Fibroblast of skin of scalp (primary cell): ENCODE measurements at places on chromosomes 7 and 10.

DNA sequence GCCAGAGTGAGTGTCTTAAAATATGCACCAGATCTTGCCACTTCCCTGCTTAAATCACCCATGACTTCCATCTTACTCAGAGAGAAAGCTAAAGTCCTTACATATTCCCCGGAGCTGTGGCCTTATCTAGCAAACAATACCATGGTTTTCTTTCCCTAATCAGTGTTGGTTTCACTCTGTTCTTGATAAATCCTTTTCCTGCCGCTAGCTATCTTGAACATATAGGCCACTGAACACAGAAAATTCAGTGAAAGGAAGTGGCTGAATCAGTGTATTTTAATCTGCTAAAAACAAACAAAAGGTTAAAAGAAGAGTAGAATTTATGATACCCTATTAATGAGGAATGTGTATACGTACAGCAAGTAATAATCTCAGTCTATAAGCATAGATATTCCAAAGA lies 42.0 kb upstream of the JAZF1 start:
- DNase-seq = no peak

GRCh38 chr7:126608339-126608776 lies 644.4 kb downstream of the GRM8 start:
- DNase-seq = peak; percentile 12

DNA sequence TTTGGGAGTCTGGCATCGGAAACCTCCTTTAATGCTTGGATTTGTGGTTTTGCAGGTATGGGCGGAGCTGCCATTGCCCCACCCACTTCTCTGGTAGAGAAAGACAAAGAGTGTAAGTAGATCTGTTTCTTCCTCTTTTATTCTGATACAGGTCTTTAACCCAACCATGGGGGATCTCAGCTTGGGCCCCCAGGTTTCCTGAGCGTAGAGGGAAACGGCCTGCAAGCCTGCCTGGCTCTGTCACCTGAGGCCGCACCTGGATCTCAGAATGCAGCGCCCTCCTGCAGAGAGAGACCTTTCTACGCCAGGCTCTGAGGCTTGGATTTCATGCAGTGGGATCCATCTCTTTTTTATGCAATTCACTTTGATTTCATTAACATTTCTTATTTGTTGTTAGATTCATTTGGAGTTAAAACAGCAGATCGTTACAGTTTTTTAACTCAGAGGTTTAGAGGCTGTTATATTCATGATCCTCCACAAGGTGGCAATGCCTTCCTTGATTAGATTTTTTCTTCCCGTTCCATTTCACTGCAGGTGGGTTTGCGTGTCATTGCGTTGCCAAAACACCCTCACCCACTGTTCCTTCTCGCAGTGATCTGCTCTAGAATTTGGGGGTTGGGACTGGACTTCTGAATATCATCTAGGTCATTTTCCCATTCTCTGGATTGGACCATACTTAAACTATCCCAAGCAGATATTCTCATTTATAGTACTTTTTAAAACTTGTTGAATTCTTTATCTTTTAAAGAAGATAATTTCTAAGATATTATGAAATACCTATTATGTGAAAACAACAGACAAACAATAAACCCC lies 20.0 kb downstream of the RBM17 start:
- peak; percentile 49 for DNase-seq

DNA sequence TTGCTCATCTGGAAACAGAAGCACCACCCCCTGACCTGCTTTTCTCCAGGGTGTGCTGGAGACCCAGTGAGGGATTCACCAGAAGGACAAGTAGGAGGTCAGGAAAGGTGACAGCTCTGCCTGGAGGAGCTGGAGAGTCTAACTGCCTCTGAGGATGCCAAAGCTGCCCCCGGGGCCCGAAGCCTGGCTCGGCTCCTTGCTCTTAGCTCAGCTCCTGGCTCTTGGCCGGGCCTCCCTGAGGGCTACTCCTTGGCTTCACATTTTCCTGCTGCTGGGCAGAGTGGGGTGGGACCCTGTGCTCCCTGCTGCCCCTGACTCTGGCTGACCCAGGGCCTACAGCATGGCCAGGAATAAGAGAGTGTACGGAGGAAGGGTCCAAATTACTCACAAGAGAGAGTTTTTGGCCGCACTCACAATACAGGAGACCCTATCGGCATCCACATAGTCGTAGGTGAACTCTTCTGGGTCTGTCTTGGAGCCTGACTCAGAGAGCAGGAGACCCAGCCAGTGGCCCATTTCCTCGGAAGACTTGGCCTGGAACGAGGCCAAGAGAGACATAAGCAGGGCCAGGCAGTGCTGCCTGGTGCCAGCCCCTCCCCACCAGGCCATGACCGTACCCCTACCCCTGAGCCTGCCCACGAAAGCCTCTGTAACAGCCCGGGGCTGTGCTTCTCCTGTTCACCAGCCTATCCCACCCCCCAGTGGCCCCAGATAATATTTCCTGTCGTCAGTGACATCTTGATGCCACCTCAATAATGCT lies 63.1 kb downstream of the VWA2 start:
- DNase-seq = peak; percentile 13

GRCh38 chr10:4742217-4742616 lies 83.8 kb upstream of the AKR1E2 start:
- no peak for DNase-seq

GRCh38 chr10:30991647-30992011 lies 40.0 kb downstream of the ZNF438 start:
- DNase-seq = no peak

DNA sequence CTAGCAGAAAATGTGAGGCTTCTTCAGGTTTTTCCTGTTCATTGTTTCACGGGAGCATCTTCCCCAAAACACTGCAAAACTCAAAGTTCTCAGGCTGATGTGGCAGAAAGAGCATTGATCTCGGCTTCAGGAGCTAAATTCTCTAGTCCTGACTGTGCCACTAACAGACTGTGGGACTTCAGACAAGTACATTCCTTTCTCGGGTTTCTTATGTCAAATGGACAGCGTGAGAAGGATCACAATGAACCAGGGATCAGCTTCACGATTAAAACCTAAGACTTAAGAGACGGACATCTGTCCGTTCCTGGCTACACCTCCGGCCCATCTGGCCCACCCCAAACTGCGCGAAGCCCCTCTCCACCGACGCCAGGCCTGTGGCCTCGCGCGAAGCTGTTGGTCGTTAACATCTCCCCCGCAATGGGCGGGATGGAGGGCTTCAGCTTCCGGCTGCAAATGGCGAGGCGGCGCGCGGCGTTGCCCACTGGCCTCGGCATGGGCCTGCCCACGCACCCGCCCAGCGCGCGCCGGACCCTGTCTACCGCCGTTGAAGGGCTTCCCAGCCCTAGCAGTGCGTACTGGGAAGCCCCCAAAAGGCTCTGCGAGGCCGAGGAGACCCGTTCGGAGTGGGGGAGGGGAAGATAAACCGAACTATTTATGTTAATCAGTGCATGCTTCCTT lies 549 bp upstream of the DDX50 start:
- DNase-seq = no peak

DNA sequence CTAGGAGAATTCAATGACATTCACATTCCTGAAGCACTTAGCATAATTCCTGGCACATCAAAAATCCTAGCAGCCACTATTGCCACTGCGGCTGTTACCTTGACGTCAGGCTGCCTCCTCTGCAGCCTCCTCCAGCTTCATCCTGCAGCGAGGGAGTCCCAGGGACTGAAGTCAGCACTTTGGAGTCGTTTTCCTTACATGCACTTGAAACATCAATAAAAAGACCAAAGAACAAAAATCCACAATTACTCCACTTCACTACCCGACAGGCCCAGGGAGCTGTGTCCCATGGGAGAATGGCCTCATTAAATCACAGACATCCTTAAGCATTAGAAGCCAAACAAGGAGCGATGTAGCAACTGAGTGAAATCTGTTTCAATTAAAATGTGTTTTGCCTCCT lies 48.6 kb upstream of the NANOS1 start:
- DNase-seq = no peak

DNA sequence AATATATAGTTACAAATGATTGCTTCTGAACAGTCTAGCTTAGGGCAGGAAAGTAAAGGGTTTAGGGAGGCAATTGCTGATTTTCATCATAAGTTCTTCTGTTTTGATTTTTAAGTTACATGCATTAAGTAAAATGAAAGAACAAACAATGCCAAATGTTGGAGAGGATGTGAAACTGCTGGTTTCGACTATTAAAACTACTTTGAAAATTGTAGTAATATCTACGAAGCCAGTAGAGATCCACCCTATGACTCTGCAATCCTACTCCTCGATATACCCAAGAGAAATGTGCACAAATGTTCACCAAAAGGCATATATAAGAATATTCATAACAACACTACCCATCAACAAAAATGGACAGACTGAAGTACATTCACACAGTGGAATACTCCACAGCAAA lies 24.3 kb downstream of the PDZD8 start:
- no peak for DNase-seq

GRCh38 chr7:1284743-1285458 lies 52.2 kb downstream of the UNCX start:
- no peak for DNase-seq

- DNase-seq = no peak
These were observed 67.7 kb downstream of the XRCC2 start for GRCh38 chr7:152608208-152608607.

DNA sequence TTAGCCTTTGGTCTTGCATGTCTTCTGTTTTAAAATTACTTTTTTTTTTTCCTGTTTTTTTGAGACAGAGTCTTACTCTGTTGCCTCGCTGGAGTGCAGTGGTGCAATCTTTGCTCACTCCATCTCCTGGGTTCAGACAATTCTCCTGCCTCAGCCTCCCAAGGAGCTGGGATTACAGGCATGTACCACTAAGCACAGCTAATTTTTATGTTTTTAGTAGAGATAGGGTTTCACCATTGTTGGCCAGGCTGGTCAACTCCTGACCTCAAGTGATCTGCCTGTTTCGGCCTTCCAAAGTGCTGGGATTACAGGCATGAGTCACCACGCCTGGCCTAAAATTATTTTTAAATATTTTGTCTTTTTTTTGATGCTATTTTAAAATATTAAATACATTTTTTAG lies 38.5 kb downstream of the MLLT10 start:
- peak; percentile 27 for DNase-seq

- no peak for DNase-seq
These were observed 142.3 kb downstream of the KAT6B start for GRCh38 chr10:74968667-74969061.

GRCh38 chr7:36916619-36917018 lies 192.3 kb upstream of the AOAH start:
- DNase-seq = no peak
